Esophagus squamous epithelium (tissue), 5 donors: ENCODE measurements at places on chromosomes 4 and X.

DNA sequence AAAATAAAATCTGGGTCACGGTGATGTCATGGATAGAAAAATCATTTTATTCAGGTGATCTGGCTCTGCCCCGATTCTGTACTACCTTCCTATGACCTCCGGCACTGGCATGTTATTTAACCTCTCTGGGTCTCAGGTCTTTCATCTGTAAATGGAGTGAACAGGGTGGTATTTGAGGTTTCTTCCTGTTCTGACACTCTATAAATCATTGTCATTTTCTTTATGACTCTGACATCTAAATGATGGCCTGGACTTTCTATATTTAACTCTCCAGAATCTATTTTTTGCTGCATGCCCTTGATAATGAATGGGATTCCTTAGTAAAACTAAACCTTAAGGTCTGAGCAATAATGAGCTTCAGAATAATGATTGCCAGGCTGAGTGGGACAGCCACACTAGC is 422.0 kb upstream of the CNKSR2 start:
- no peaks in the 10 kb centered on the region for H3K4me1 ChIP-seq
- DNase-seq, result no peak
- H3K27me3 ChIP-seq, result no peaks in the 10 kb centered on the region
- no peak overlapping the region for H3K4me3 ChIP-seq

- no peak overlapping the region for H3K27ac ChIP-seq
- H3K27me3 ChIP-seq, result no peaks in the 10 kb centered on the region
- H3K4me3 ChIP-seq, result no peak overlapping the region
- no peak for DNase-seq
Observed at GRCh38 chrX:95145848-95146490, 1472.0 kb downstream of the FAM133A start.

DNA sequence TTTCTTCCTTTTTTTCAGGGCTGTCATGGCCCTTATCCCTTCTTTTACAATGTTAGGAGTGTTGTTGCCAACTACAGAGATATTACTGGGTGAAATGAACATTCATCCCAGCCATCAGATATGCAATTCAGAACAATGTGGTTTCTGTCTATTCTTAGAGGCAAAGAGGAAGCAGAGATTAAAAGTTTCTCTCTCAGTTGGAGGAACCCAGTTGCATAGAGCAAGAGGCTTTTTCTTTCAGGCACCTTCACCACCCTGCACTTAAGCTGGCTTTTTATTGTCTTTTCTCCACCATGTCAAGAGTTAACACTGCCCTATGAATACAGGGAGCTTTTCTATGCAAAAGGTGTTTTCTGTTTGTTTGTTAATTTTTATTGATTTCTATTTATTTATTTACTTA is 1559.6 kb upstream of the IGFBP7 start:
- no peak overlapping the region for H3K4me3 ChIP-seq
- H3K4me1 ChIP-seq, result no peaks in the 10 kb centered on the region
- H3K27ac ChIP-seq, result no peak overlapping the region

DNA sequence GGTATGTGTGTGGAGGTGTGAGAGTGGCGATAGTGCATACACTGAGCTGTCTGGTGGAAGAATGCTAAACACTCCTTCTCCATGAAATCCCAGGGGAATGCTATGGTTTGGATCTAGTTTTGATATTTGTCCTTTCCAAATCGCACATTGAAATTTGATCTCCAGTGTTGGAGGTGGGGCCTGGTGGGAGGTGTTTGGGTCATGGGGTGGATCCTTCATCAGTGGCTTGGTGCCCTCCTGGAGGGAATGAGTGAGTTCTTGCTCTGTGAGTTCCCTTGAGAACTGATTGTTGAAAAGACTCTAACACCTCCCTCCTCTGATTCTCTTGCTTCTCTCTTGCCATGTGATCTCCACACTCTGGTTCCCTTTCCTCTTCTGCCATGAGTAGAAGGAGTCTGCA is 114.1 kb upstream of the HHIP start:
- DNase-seq, result no peak
- no peaks in the 10 kb centered on the region for H3K36me3 ChIP-seq
- H3K4me1 ChIP-seq, result no peaks in the 10 kb centered on the region
- no peak overlapping the region for H3K27ac ChIP-seq
- no peaks in the 10 kb centered on the region for H3K27me3 ChIP-seq

- DNase-seq, result no peak
- H3K4me3 ChIP-seq, result no peak overlapping the region
- no peaks in the 10 kb centered on the region for H3K27me3 ChIP-seq
- H3K4me1 ChIP-seq, result peaks cover 23% of the 10 kb centered on the region
Observed at GRCh38 chr4:111400741-111401140, 744.5 kb upstream of the FAM241A start.

GRCh38 chr4:36320117-36320896 is 38.9 kb downstream of the DTHD1 start:
- no peaks in the 10 kb centered on the region for H3K27me3 ChIP-seq
- H3K4me1 ChIP-seq, result no peaks in the 10 kb centered on the region
- no peak overlapping the region for H3K27ac ChIP-seq
- DNase-seq, result no peak

DNA sequence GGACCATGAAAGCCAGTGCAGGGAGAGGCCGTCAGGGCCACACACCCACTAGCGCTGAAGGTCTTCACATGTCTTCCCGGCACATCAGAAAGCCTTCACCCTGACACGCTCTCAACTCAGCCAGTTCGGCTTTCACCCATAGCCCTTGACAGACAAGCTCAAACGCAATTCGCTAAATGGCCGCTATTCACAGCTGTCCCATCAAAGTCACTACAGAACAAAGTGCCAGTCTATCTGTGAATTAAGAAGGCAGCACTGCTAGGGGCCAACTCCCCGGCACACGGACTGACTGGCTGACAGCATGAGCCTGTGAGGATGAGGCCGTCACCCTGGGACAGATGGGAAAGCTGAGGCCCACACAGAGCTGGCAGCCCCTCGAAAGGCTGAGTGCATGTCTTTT is 45.7 kb downstream of the ACOX3 start:
- H3K27ac ChIP-seq, result peak overlapping the region; percentile 53
- DNase-seq, result no peak
- no peaks in the 10 kb centered on the region for H3K27me3 ChIP-seq
- H3K4me1 ChIP-seq, result no peaks in the 10 kb centered on the region
- H3K36me3 ChIP-seq, result peaks cover 6% of the 10 kb centered on the region
- H3K4me3 ChIP-seq, result no peak overlapping the region

- DNase-seq, result no peak
- no peaks in the 10 kb centered on the region for H3K36me3 ChIP-seq
- no peaks in the 10 kb centered on the region for H3K27me3 ChIP-seq
- no peak overlapping the region for H3K4me3 ChIP-seq
- H3K4me1 ChIP-seq, result peaks cover 23% of the 10 kb centered on the region
- no peak overlapping the region for H3K27ac ChIP-seq
Observed at GRCh38 chrX:46648660-46649059, 75.1 kb downstream of the CHST7 start.

- H3K27ac ChIP-seq, result no peak overlapping the region
- H3K4me3 ChIP-seq, result no peak overlapping the region
- no peak for DNase-seq
- H3K36me3 ChIP-seq, result no peaks in the 10 kb centered on the region
Observed at GRCh38 chr4:80255329-80256095, 11.0 kb upstream of the FGF5 start.

- no peaks in the 10 kb centered on the region for H3K27me3 ChIP-seq
- H3K4me1 ChIP-seq, result no peaks in the 10 kb centered on the region
- no peak overlapping the region for H3K27ac ChIP-seq
- H3K36me3 ChIP-seq, result no peaks in the 10 kb centered on the region
- no peak overlapping the region for H3K4me3 ChIP-seq
- no peak for DNase-seq
Observed at GRCh38 chr4:182711211-182711610, 206.0 kb downstream of the DCTD start.

GRCh38 chr4:139834981-139835391 is 169.4 kb downstream of the MGST2 start:
- H3K36me3 ChIP-seq, result no peaks in the 10 kb centered on the region

DNA sequence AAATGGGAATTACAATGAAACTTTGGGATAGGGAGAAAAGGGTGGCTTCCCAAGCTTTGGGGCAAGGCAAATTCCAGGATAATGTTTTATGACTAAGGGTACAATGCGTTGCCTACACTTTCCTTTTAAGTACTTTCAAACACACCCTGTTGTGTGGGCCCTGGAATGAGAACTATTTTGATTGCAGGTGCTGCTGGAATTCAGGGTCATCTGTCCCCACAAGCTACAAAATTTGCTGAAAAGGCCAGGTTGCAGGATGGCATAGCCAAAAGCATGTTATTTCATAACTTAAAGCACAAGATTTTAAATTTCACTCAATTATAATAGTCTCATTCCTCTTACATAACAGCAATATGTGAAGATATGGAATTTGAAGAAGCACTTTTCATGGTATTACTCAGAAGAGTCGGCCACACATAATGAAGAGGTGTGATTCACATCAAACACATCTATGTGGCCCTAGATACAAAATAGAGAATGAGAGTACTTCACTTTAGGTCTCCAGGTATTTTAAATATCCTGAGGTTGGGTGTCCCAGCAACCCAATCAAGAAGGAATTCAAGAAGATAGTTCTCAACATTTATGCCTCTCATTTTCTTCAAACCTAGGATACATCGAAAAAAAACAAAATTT is 89.3 kb downstream of the APBB2 start:
- H3K4me3 ChIP-seq, result no peak overlapping the region
- peaks cover 6% of the 10 kb centered on the region for H3K4me1 ChIP-seq
- no peaks in the 10 kb centered on the region for H3K27me3 ChIP-seq

- H3K27ac ChIP-seq, result no peak overlapping the region
- DNase-seq, result no peak
- H3K27me3 ChIP-seq, result peaks cover 3% of the 10 kb centered on the region
- no peak overlapping the region for H3K4me3 ChIP-seq
- no peaks in the 10 kb centered on the region for H3K4me1 ChIP-seq
Observed at GRCh38 chr4:56764223-56764622, 57.3 kb downstream of the SPINK2 start.

DNA sequence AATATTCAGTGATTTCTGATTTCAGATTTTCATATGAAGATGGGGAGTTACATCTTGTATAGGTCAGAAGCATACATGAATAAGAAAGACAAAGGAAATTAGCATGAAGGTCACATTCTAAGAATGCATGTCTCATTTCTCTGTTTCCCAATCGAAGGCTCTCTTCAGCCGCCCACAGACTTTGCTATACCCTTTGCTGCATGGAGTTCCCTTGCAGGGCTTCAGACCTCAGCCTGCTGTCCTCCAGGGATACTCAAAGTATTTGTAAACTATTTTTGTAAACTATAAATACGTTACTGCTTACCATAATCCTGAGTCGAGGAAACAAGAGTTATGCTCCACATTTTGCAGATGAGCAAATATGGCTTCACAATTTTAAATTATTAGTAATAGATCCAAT is 738.4 kb downstream of the PCDH18 start:
- H3K36me3 ChIP-seq, result no peaks in the 10 kb centered on the region
- DNase-seq, result no peak
- no peak overlapping the region for H3K27ac ChIP-seq
- no peaks in the 10 kb centered on the region for H3K27me3 ChIP-seq
- H3K4me3 ChIP-seq, result no peak overlapping the region
- no peaks in the 10 kb centered on the region for H3K4me1 ChIP-seq

- no peaks in the 10 kb centered on the region for H3K36me3 ChIP-seq
- DNase-seq, result no peak
Observed at GRCh38 chrX:110791071-110791470, 4.5 kb downstream of the CHRDL1 start.

- H3K27me3 ChIP-seq, result no peaks in the 10 kb centered on the region
- no peak overlapping the region for H3K4me3 ChIP-seq
- DNase-seq, result no peak
Observed at GRCh38 chrX:153662266-153662665, 11.3 kb downstream of the PNCK start.

GRCh38 chr4:30600246-30601017 is 119.7 kb upstream of the PCDH7 start:
- H3K27ac ChIP-seq, result no peak overlapping the region
- no peaks in the 10 kb centered on the region for H3K36me3 ChIP-seq
- DNase-seq, result no peak
- H3K27me3 ChIP-seq, result no peaks in the 10 kb centered on the region
- H3K4me1 ChIP-seq, result no peaks in the 10 kb centered on the region

- H3K4me3 ChIP-seq, result no peak overlapping the region
- no peaks in the 10 kb centered on the region for H3K4me1 ChIP-seq
- no peak for DNase-seq
- no peaks in the 10 kb centered on the region for H3K36me3 ChIP-seq
Observed at GRCh38 chrX:21490341-21490740, 116.1 kb downstream of the CNKSR2 start.

DNA sequence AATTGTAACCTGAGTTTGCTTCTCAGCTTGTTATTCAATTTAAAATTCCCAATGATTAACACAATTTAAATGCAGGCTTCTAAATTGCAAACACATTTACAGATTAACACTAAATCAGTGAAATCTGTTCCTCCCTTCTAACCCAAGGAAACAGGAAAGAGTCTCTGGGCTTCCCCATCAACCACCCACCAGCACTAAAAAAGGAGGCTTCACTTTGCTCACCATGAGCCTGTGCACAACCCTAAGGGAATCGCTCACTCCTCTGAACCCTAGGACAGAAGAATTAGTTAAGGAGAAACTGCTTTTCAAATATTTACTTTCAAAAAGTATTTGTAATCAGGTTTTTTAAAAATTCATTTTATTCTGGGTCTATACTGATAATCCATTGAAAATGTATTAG is 155.3 kb downstream of the COL25A1 start:
- DNase-seq, result no peak
- no peak overlapping the region for H3K4me3 ChIP-seq
- no peaks in the 10 kb centered on the region for H3K27me3 ChIP-seq

DNA sequence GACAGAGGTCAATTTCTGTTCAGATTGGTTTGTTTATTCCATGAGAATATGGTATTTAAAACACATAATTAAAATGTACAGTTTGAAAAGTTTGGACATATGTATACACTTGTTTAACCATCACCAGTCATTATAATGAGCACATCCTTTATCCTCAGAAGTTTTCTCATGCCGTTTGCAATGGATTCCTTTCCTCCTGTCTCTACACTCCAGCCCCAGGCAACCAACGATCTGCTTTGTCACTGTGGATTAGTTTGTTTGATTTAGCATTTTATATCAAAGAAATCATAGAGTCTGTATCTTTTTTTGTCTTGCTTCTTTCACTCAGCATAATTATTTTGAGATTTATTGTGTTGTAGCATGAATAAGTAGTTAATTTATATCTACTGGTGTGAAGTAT is 243.0 kb upstream of the TRAM1L1 start:
- no peak overlapping the region for H3K4me3 ChIP-seq
- H3K27ac ChIP-seq, result no peak overlapping the region
- no peaks in the 10 kb centered on the region for H3K4me1 ChIP-seq
- H3K27me3 ChIP-seq, result no peaks in the 10 kb centered on the region
- DNase-seq, result no peak
